Mesenteric fat pad (tissue), 1 donor: ENCODE measurements at places on chromosomes 5 and 9. TPM values are rescaled to one million over a fixed set of nuclear protein-coding genes. Genes with fewer than 3 reads are reported as not detected.
A peak's percentile ranks its signal among the peaks of the same experiment; 100 is the strongest.

DNA sequence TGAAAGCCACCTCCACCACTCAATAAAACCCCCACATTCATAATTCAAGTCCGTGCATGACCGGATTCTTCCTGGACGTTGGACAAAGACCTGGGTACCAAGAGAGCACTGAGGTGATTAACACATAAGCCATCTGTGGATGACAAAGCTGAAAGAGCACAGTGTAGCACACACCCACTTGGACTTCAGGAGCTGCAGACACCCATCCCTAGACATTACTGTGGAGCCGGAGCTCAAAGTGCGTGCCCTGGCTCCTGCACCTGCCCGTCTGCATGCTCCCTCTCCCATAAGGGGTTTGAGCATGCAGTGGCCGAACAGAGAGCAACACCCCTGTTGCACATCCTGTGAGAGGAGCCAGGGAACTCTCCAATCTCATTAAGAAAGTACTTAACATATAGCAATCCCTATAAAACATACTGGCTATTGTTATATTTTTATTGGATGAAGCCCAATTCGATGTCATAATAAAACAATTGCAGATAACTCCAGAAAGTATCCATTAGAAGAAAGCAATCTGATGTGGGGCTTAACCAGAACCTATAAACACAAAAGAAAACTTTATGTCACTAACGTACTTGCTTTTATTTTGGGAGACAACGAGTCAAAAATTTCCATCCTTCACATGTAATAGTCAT lies 1174.2 kb upstream of the C9orf72 start:
- DNase-seq: no peak

DNA sequence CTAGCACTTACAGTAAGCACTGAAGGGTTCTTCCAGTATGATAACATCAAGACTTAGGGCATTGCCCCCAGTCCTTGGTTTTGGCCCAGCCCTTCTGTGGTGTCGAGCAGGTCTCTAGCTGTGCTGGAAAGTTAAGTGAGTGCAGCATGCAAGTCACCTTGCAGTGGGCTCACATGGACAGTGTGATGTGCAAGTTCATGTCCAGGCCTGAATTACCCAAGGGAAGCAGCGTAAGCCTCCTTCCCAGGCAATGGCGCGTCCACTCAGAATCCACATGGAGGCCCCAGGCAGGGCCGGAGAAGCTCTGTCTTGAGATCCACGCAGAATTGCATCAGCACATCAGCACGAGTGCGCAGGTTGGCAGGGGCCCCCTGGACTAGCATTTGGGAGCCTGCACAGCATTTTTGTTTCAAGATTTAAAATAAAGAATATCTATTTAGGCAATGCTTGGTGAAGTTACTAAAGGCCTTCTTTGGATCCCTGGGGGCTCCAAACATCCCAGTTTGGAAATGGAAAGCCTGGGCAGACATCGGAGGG lies 108.4 kb upstream of the ALDH1B1 start:
- DNase-seq: peak; percentile 45

GRCh38 chr5:31855134-31856040 lies 216.5 kb downstream of the PDZD2 start:
- DNase-seq: no peak

- DNase-seq: no peak
Observed at GRCh38 chr9:124251204-124251603, 6.5 kb upstream of the NEK6 start.

TMOD1 gene
- total RNA-seq: 5.8 TPM

SREK1IP1 gene
- total RNA-seq: 22.2 TPM
